ENCODE measurements at places on chromosomes 4 and X.

- no peak for DNase-seq
Observed at GRCh38 chr4:40910706-40911105, 161.0 kb downstream of the NSUN7 start.

DNA sequence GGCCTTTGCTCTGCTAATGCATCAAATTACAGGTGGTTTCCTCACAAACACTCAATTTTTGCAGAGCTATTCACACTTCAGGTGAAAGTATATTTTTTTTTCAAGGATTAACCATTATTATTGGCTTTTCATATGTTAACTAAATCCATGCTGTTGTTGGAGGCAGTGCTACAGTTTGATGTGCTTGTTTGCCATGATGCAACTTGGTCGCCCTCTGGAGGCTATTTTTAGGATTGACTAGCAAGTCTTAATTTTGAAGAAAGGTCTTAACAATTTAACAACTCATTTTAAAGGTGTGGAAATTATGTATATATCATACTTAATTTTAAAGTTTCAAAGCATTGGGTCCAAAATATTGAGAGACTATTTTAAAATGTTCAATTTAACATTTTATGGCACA is 168.8 kb upstream of the FAM47A start:
- DNase-seq: peak; percentile 23

DNA sequence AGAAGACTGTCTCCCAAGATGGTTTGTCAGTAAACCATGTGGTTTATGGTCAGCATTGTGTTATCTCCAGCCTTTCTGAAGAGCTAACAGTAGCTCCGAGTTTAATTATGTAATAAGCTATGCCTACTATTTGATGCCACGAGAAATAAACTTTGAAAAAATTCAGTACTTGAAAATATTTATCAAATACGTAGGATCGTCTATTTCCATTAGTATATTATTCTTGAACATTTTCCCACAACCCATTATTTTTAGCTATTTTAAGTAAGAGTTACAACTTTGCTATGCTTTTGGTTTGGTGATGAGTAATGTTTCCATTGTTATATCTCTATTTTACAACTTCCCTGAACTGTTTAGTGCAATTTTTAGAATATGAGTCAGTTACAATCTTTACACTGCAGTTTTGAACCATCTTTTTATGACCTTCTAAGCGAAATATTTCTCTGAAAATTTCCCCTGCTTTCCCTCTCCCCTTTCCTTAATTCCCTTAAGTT is 44.5 kb upstream of the TRIM2 start:
- no peak for DNase-seq

GRCh38 chr4:143320113-143320512 is 16.6 kb upstream of the GAB1 start:
- no peak for DNase-seq

GRCh38 chr4:148021686-148022085 is 289.8 kb downstream of the ARHGAP10 start:
- no peak for DNase-seq

DNA sequence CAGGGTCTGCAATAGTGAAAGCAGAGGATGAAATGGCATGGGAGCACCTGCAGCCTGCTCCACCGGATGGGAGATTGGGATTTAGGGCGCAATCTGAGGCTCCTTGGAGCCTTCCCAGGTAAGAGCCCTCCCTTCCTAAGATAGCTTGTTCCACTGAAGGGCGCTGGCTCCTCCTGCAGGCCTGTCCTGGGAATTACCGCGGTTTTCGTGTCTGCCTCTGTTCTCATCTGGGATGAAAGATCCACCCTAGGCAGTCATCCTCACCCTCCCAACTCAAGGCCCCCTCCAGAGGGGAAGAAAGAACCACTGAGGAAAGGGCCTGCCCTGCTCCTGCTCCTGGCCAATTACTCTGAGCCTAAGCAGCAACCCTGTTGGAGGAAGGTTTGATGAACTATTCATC is 547.5 kb downstream of the SMARCA1 start:
- DNase-seq: peak; percentile 5

DNA sequence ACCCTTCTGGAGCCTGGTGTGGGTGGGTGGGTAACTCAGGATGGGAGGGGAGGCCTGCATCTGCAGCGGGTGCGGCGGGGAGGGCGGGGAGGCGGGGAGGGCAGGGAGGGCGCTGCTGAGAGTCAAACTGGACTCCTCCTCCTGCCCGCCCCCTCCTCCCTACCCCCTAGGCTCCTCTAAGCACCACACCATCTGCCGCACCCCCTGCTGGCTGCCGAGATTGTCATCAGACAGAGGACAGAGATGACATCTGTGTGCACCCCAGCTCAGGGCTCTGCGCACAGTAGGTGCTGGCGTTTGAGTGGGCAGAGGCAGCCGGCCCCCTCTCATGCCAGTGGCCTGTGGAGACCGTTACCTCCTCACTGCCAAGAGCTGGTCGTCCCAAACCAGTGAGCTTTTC is 10.6 kb upstream of the HMX1 start:
- no peak for DNase-seq

DNA sequence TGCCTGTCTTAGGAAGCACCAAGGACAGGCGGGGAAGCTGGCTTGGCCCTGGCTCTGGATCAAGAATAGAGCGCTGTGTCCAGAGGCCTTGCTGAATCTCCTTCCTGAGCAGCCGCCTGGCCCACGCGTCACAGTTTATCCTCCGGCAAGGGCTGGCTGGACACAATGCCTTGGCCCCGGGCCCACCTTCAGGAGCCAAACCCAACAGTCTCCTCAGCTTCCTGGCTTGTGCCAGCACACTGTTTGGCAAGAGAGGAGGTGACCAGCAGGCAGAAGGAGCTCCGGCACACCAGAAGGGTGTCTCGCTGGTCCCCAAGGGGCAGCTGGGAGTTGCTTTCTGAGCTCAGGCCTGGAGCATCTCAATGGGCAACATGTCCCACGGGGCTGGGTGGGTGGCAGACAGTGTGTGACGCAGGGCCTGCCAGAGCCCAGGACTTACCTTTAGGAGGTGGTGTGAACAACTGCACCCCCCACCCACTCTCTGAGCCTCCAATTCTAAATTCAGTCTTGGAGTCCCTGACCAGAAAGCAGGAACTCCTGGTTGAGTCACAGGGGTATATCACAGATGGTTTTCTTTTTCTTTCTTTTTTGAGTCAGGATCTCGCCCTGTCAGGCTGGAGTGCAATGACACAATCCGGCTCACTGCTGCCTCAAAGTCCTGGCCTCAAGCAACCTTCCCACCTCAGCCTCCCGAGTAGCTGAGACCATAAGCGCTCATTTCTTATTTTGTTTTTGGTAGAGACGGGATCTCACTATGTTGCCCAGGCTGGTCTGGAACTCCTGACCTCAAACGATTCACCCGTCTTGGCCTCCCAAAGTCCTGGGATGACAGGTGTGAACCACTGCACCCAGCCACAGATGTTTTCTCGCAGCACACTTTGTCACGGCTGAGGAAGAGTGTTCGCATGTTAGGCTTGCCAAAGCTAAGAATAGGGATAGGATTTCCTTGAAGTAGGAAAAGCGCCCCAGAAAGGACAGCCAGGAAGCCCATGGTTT is 361.2 kb downstream of the BCOR start:
- DNase-seq: no peak

DNA sequence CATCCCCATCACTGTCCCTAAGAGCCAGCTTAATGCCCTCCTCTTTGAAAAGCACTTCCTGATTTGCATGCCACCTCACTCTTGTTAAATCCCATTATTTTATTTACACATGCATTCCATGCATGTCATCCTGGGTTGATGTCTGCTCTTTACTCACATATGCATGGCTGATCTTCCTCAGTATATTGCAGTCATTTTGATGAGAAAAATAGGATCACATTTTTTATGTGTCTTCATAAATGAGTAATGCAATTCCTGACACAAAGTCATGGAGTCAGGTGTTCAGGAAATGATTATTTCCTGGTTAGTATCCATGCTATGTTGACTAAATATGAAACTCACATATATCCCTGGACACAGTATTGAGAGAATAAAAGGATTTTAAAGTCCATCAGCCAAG is 204.7 kb downstream of the SLIT2 start:
- DNase-seq: no peak

- DNase-seq: peak; percentile 41
Observed at GRCh38 chr4:141142423-141142822, 9.2 kb upstream of the RNF150 start.

GRCh38 chrX:72466493-72466892 is 106.2 kb downstream of the HDAC8 start:
- DNase-seq: no peak

- DNase-seq: no peak
Observed at GRCh38 chr4:153081006-153081580, 123.2 kb upstream of the TRIM2 start.

DNA sequence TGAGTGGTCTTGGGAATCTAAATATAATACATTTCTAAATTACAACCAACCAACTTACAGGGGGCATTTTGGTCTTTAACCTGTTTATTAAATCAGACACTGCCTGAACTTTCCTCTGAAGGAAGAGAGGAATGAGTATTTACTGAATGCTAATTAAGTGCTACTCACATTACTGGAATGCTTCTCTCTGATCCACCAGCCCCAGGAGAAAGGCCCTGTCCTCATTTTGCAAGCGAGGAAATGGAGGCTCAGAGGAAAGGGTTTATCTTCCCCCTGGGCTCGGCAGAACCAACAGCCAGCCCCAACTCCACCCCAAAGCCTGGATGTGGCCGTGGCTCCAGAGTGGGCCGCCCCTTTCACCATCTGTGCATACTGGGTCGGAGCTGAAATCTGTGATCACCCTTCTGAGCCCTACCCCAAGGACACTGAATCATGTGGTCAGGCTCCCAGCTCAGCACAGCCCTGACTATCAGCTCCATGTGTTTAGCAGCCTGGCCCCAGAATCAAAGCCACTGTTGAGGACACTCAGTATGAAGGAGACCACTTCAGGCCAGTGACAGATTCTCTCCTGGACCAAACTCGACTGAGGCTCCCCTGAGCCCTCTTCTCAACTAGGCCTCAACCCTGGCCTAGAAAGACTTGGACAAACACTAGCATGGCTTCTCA is 56.7 kb upstream of the ENPP6 start:
- no peak for DNase-seq

- DNase-seq: no peak
Observed at GRCh38 chr4:163113921-163114713, 52.6 kb downstream of the NAF1 start.

GRCh38 chr4:3630598-3631543 is 98.6 kb upstream of the LRPAP1 start:
- DNase-seq: no peak

DNA sequence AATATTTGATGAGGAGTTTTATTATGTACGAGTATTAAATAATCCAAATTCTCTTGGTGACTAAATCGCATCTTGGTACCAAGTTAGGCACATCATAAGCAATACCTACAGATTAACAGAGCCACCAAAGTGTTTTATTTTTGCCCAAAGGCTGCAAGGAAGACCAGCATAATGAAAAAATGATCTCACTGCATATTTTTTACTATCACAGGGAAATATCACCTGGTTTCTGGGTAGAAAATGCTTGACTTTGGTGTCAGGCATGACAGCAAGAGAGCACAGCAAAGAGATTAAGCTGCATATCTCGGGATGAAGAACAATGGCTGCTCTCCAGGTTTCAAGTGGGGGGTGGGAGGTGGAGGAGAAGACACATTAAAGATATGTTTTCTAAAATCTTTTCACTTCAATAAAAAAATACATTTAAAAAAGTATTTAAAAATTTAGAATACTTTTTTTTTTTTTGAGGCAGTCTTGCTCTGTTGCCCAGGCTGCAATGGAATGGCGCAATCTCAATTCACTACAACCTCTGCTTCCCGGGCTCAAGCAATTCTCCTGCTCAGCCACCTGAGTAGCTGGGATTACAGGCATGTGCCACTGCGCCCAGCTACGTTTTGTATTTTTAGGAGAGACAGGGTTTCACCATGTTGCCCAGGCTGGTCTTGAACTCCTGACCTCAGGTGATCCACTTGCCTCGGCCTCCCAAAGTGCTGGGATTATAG is 86.1 kb downstream of the FRYL start:
- DNase-seq: no peak

DNA sequence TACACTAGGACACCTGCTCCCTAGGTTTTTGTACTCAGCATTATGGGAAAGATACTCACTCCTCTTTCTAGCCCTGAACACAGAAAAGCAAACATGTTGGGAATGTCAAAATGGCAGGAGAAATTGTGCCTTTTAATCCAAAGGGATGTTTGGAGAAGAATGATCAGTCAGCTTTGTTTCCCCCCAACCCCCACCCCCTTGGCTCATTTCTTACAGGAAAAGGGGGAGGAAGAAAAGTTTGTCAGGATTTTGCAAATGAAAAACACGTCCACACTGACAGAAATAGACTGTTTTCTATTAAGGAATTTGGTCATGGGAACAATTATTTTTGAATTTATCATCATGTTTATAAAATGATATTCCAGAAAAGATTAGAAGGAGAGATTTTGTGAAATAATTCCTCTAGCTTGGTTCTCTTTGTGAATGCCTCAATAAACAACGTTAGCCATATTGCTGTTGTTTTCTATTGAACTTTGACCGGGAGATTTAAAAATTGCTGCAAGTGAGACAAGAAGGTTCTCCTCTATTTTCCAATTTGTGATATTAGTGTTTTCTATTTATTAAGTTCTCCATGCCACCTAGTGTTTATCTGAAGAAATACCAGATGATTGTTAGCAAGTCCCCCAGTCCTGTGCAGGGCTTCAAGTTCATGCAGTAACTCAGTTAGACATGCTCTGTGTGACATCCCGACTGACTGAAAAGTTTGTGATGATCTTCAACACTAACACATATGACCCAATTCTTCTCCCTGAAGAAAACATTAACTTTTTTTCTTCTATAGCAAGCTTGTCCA is 31.3 kb upstream of the TFDP3 start:
- DNase-seq: no peak

- DNase-seq: no peak
Observed at GRCh38 chrX:116246261-116246660, 75.7 kb downstream of the AGTR2 start.

GRCh38 chr4:39330353-39330752 is 35.8 kb downstream of the RFC1 start:
- peak; percentile 48 for DNase-seq

DNA sequence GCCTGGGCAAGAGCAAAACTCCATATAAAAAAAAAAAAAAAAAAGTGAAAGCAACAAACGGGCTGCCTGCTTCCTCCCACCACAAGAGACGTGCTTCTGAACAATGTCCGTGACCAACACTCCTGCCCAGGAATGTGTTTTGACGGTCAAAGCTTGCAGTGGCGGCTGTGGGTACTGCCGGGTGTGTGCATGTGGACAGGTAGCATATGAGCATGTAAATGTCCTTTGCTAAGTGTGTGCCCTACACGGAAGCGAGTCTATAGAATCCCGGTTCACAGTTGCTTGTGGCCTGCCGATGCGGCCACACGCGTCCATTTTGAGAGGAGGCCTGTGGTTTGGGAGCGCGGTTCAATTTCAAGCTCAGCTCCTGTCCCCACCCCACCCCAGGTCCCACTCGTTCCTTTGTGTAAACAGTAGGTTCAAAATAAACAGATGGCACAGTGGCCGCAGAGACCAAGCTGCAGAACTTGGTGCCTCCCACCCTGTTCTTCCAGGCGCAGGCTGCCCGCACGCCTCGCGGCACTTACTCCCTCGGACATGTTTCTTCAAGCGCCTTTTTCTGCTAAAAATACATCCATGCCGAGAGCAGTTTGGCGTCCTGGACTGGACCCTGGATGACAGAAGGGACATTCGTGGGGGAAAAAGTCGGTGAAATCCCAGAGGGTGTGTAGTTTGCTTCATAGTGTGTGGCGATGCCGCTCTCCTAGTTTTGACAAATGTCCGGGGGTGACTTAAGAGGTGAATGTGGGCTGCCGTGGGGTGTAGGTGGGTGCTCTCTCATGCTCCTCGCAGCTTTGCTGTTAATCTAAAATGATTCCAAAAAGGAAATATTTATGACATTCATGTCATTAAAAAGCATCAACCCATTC is 11.5 kb upstream of the NKX1-1 start:
- no peak for DNase-seq
